Urothelium cell line (cell line): ENCODE measurements at places on chromosomes 1 and 21.

GRCh38 chr21:23936224-23936623 lies 1671.1 kb downstream of the MRPL39 start:
- peak; percentile 10 for DNase-seq

- DNase-seq, result peak; percentile 59
Measured at GRCh38 chr1:9784508-9785133, 39.1 kb downstream of the CLSTN1 start.

- DNase-seq, result no peak
Measured at GRCh38 chr1:225114354-225114990, 185.0 kb downstream of the DNAH14 start.

GRCh38 chr1:91755702-91756287 lies 130.2 kb downstream of the TGFBR3 start:
- DNase-seq, result no peak

DNA sequence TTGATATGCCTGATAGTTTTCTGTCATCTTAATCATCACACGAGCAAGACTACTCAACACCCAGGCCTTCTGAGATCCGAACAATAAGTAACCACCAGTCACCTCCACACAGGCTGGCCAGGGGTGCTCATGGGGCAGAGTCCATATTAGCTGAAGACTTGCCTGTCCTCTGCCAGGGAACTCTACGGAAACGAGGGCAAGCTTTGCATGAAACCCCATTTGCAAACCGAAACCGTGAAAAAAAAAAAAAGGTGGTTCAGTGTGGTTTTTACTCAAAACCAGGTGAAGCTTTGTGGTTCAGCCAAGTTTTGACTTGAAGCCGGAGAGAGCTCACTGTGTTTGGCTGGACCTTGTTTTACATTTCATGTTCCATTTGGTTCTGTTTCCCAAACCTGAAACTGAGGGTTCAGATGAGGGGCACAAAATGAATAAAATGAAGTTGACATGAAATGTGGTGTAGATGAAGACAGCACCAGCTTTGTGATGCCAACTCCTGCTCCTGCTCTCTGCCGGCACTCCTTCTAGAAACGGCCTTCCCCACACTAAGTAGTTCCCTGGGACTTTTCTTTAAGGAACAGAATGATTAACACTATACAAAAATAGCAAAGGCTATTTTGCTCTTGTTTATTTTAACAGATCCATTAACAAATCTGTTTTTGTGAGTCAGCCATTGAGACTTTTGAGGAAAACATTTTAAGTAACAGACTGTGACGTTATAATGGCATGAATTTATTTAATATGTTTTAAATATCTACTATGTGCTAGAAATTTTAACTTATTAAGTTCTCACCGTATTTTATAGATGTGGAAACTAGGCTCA lies 74.7 kb downstream of the RUNX1 start:
- DNase-seq, result no peak

DNA sequence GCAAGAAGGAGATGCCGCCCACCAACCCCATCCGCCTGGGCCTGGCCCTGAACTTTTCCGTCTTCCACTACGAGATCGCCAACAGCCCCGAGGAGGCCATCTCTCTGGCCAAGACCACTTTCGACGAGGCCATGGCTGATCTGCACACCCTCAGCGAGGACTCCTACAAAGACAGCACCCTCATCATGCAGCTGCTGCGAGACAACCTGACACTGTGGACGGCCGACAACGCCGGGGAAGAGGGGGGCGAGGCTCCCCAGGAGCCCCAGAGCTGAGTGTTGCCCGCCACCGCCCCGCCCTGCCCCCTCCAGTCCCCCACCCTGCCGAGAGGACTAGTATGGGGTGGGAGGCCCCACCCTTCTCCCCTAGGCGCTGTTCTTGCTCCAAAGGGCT lies 732 bp downstream of the SFN start:
- DNase-seq, result no peak

GRCh38 chr1:23916209-23917131 lies 3.3 kb upstream of the CNR2 start:
- peak; percentile 62 for DNase-seq

GRCh38 chr1:209432443-209432825 lies 151.1 kb upstream of the CAMK1G start:
- no peak for DNase-seq

DNA sequence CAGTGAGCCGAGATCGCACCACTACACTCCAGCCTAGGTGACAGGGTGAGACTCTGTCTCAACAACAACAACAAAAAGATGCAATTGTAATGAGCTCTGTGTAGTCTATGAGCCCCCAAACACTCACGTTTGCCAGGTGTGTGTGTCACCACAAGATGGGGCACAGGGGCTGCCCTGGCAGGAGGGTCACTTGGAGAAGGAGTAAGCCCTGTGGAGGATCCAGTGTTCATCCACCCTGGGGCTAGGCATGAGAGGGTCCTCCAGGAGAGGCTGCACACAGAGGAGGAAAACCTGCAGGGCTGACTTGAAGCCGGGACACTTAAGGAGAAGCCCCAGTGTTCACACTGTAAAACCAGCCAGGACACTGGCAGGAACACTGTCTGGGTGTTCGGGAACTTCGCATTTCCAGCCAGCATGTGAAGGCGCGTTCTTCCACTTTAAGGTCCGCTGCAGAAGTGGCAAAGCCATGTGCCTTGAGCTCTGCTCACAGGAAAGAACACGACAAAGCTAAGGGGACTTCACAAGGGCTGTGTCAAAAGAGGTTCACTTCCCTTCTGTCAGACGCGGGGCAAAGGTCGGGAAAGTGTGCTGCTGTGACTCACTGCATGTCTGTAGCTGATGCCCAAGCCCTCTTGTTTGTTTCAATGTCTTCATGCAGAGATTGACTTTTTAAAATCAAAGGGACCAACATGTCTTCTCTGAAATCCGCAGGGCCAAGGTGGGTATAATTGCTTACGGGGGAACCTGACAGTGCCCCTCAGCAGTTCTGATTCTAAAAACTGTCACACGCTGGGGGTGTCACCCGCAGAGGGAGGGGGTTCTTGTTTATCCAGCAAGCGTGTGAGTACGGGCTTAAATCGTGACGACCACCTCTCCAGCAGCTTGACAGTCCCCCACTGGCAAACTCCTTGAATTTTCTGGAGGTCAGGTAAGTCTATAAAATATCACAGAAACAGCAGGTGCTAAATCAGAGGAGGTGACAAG lies 102.8 kb downstream of the RIPK4 start:
- DNase-seq, result no peak

DNA sequence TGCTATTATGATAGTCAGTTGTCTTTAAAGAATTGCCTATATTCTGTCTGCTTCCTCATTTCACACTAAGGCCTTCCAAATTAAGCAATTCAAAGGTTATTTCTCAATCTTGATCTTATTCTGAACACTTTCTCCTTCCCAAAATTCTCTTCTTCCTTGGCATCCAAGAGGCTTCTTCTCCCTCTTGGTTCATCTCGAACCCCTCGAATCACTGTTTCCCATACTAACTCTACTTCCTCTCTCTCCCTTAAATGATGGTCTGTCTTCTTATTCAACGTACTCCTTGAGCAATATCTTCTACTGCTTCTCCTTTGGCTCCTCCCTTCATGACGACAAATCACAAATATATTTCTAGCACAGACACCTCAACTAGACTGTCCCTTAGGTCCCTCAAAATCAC lies 4.5 kb downstream of the COPA start:
- no peak for DNase-seq

GRCh38 chr1:110893908-110894490 lies 21.1 kb downstream of the CD53 start:
- no peak for DNase-seq
